ENCODE measurements at places on chromosomes 11 and 22.

DNA sequence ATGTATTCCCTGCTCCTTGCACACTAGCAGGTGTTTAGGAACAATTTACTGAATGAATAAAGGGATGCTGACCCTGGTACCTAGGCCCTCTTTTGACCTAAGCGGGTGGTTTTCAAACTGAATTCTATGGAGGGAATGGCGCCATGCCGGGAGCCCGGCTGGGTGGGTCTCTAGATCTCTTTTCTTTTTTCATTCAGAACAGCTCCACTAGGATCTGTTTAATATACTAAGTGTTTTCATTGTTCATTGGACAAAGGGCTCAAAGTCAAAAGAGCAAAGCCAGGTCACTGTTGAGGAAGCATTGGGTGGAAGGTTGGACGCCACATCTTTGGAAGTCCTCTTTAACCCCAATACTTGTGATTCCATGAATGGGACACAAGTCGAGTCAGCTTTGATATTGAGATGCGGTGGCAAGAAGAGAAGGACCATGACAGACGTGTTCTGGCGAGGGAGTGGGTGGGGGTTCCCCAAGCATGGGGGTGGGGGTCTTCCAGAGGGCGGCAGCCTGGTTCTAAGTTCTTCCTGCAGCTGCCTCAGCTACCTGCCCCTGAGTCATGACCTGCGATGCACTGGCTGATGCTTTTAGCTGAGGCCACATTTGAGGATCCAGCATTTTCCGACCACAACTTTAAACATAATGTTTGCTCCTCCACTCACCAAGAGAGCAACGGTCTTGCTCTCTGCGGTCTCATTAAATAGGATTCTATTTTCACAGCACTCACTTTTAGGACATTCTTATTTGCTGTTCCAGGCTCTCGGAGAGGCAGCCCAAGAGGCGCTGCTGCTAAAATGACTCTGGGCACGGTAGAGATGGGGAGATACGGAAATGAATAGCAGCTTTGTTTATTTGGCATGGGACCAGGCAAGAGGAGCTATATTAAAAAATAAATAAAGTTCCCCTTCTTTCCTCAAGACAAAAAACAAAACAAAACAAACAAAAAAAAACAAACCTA, 100.6 kb downstream of the FBXO7 start:
- H3K4me3 ChIP-seq, result no peak overlapping the region
- no peaks in the 10 kb centered on the region for H3K4me1 ChIP-seq
- H3K27me3 ChIP-seq, result peaks cover 32% of the 10 kb centered on the region
- no peak overlapping the region for H3K27ac ChIP-seq

- no peaks in the 10 kb centered on the region for H3K36me3 ChIP-seq
- peaks cover 40% of the 10 kb centered on the region for H3K27me3 ChIP-seq
- H3K4me1 ChIP-seq, result no peaks in the 10 kb centered on the region
- DNase-seq, result no peak
- no peak overlapping the region for H3K27ac ChIP-seq
- no peak overlapping the region for H3K4me3 ChIP-seq
These were observed 111.2 kb downstream of the FEZ1 start for GRCh38 chr11:125384825-125385224.

DNA sequence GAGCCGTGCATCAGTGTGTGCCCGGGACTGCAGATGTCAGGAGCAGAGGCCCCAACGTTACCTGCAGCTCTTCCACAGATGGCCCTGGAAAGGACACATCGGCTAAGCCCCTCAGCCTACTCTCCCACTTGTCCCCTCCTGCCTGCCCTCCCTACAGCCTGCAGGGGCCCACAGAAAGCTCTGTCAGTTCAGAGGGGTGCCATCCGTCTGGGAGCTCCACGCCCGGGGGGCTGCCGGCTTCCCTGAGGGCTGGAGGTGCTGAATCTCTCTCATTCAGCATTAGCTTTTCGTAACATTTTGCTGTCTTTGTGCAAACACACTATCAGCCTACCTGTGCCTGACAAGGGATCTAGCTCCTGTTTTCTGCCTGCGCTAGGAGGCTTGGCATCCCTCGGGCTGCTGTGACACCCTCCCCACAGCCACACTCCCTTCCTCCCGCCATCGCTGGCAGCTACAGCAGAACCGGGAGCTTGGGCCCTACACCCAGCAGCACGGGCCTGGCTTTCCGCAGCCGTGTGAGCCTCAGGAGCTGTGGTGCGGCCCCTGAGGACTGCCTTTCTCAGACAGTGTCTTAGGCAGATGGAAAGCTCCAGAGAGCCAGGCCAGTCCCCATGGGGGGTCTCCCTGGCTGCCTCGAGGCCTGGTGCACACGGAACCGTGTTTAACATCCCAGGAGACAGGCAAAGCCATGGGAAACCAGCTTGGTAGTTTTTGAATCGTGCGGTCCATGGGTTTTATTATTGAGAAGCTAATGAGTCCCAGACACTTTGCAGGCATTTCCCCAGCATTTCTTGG, 198.3 kb upstream of the B3GAT1 start:
- DNase-seq, result no peak
- H3K27ac ChIP-seq, result no peak overlapping the region
- H3K4me1 ChIP-seq, result no peaks in the 10 kb centered on the region
- H3K4me3 ChIP-seq, result no peak overlapping the region
- H3K36me3 ChIP-seq, result peaks cover 3% of the 10 kb centered on the region
- peaks cover 76% of the 10 kb centered on the region for H3K27me3 ChIP-seq

GRCh38 chr22:19523240-19524169, 705 bp downstream of the CLDN5 start:
- no peaks in the 10 kb centered on the region for H3K36me3 ChIP-seq
- H3K27ac ChIP-seq, result no peak overlapping the region
- DNase-seq, result no peak
- peaks cover 58% of the 10 kb centered on the region for H3K27me3 ChIP-seq
- H3K4me3 ChIP-seq, result peak overlapping the region; percentile 6
- peaks cover 3% of the 10 kb centered on the region for H3K4me1 ChIP-seq

- peak overlapping the region; percentile 61 for H3K4me3 ChIP-seq
- peak; percentile 44 for DNase-seq
- peak overlapping the region; percentile 70 for H3K27ac ChIP-seq
These were observed 3.8 kb upstream of the GGA1 start for GRCh38 chr22:37604875-37605274.

GRCh38 chr11:34824425-34824824, 91.8 kb downstream of the APIP start:
- H3K36me3 ChIP-seq, result no peaks in the 10 kb centered on the region
- H3K27ac ChIP-seq, result no peak overlapping the region
- H3K27me3 ChIP-seq, result peaks cover 41% of the 10 kb centered on the region
- DNase-seq, result no peak
- no peaks in the 10 kb centered on the region for H3K4me1 ChIP-seq

DNA sequence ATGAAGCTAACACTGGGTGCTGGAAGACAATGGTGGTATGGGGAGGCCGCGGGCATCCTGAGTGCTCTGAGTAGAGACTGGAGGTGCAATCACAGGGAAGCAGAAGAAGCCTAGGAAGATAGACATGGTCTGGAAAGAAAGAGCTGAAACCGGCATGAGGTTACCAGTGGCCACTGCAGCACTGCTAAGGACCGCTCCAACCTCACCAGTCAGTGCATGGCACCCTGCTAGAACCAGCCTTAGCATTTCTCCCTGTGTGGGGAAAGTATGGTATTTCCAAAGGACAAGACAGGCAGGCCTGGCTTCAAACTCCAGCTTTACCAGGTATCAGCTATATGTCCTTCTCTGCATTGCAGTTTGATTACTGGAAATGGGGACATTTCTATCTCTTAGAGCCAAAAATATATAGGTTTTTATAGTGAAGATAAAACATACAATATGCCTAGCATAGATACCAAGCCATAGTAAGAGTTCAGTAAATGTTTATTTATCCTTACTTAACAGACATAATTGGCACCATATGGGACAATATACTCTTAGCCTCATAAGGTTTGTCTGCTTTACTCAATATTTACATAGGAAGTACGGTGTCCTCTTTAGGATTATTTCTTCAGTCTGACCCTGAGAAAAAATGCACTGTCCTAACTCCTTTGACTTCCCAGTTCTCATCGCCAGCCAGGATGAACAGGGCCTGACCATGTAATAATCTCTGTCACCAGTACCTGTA, 231.1 kb downstream of the TENM4 start:
- H3K36me3 ChIP-seq, result no peaks in the 10 kb centered on the region
- H3K4me1 ChIP-seq, result no peaks in the 10 kb centered on the region
- H3K4me3 ChIP-seq, result no peak overlapping the region
- no peaks in the 10 kb centered on the region for H3K27me3 ChIP-seq
- no peak for DNase-seq
- no peak overlapping the region for H3K27ac ChIP-seq

All from effector memory CD8-positive, alpha-beta T cell (primary cell).